ENCODE measurements at places on chromosomes 13 and 19. TPM values are rescaled to one million over a fixed set of nuclear protein-coding genes. Genes with fewer than 3 reads are reported as not detected.

DNA sequence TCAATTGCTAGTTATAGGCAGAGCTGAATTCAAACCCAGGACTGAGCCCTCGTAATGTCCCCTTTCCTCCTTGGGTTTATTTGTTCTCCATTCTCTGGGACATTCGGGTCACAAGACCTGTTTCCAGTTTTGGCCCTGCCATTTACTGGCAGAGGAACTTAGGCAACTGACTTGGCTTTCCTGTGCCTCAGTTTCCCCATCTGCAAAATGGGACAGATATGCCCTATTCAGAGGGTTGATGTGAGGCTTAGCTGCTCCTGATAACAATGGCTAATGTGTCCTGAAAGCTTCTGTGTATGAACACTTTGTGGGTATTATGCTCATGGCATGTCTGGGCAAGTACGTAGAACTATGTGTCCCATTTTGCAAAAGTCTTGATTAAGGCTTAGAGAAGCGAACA is 996 bp downstream of the ZNF524 start:
- DNase-seq = no peak

DNA sequence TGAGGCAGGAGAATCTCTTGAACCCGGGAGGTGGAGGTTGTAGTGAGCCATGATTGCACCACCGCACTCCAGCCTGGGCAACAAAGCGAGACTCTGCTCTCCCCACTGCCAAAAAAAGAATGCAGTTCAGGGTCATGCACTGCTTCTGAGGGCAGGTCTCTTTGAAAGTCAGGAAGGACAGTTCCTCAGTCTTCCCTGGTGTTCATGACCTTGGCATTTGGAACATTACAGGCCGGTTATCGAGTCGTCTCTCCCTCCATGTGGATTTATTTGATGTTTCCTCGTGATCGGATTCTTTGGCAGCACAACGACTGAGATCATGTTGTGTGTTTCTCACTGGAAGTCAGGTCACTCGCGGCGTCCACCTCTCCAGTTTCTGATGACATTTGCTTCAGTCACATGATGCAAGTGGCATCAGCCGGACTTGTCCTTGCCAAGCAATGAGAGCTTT is 17.2 kb downstream of the FGF21 start:
- DNase-seq = no peak

DNA sequence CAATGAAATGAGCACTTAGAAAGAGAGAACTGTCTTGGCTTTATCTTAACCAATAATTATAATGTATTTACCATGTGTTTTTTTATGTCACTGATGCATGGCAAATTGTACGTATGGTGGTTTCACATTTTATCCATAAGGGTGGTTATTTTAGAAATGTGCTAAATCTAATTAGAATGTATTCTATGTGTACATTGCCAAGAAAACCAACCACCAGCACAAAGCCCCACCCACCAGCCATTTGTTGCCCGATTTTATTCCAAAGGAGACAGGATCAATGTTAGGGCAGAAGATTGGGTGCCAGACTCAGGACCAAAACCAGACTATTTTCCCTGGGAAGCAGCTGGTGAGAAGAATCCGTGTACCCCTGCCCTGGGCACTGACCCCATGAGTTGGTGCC is 63.0 kb upstream of the SOX1 start:
- no peak for DNase-seq

GRCh38 chr13:99251921-99252320 is 6.3 kb downstream of the GPR18 start:
- DNase-seq = no peak

DNA sequence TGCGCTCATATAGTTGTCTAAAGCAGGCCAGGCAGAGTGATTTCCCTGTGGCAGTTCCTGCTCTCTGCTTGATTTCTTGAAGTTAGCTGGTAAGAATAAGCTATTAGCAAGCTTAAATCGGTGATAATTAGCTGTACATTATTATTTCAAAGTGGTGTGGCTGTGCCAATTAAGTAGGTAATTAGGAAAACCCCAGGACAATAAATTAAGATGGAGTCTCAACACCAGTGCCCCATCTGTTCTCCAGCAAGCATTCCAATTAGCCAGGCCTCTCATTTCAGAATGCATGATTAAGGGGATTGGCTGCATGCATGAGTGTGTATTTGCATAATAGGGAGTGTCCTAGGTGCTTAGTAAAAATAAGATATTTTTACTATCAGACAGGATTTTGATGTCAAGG is 342.3 kb downstream of the GPC5 start:
- no peak for DNase-seq

DNA sequence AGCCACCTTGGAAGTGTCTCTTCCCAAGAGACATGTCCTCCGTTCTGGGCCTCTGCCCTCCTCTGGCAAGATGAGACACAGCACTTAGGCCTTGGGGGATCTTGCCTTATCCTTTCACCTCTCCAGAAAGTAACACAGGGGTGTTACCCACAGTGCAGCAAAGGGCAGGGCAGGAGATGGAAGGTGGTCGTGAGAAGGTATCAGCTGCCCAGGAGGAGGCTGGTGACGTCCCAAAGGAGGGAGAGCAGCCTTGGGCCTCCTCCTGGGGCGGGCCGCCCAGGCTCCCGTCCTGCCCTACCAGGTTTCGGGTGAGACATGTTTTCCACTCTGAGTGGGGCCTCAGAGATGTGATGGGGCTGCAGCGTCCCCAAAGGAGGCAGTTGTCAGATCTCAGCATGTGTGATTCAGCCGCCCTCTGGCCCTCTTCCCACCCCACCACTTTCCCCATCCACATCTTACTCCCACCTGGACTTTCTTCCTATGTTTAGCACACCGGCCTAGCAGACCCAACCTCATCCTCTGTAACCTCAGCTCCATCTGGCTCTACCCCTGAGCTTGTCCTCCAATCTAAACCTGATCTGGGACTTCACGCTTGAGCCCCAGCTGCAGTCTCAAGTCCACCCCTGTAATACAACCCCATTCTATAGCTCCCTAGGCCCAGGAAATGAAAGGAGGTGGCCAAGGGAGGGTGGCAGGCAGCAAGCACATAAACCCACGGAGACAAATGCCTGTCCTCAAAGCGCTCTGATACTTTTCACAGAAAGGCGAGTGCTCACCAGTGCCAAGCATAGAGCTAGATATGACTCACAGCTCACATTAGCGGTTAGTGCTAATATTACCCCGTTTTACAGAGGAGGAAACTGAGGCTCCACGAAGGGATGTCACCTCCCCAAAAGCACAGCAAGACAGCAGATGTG is 9.3 kb downstream of the POU2F2 start:
- DNase-seq = no peak

DNA sequence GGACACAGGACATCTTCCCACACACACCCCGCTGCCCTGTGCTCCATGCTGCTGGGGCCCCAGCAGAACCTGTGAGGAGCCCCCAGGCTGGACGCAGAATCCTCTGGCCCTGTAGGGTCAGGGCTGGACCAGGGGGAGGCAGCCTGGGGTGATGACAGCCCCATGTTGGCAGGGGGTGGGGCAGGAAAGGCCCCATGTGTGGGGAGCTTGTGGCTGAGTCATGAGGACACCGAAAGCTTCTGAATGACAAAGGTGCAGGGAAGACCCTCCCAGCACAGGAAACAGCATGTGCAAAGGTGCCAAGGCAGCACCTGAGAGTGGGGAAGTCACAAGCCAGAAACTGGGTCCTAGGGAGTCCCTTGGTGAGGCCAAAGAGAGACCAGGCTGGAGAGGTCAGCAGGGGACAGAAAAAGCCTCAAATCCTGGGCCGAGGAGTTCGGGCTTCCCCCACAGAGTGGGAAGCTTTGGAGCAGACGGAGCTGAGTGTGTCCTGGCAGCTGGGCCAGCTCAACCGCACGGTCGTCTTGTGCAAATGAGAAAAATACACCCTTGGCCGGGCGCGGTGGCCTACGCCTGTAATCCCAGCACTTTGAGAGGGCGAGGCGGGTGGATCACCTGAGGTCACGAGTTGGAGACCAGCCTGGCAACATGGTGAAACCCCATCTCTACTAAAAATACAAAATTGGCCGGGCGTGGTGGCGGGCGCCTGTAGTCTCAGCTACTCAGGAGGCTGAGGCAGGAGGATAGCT is 17.5 kb downstream of the ATP8B3 start:
- DNase-seq = no peak

The GSX1 gene
- polyA plus RNA-seq = not detected

The TNFSF13B gene
- 1.8 TPM for polyA plus RNA-seq

The EEF2 gene
- 1,590 TPM for polyA plus RNA-seq
